ENCODE measurements at places on chromosomes 4 and X.

- no peak for DNase-seq
Measured at GRCh38 chrX:32530802-32531403, 680.4 kb downstream of the DMD start.

DNA sequence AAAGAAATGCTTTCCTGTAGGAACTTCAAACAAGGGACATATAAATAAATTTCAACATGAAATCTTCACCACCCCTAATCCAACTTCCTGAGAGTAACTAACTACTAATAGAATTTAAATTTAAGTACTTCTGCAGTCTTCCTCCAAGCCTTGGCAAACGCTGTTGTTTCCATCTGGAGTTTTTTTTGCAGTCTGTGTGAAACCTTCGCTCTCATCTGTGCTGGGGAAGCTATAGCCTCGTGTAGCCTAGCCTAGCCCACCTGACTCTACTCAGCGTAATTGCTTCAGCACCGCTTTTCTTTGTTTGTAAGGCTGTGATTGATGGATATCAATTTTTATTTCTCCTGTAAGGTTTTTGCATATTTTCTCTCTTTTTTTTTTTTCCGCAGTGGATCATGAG is 30.9 kb downstream of the STOX2 start:
- DNase-seq: no peak

DNA sequence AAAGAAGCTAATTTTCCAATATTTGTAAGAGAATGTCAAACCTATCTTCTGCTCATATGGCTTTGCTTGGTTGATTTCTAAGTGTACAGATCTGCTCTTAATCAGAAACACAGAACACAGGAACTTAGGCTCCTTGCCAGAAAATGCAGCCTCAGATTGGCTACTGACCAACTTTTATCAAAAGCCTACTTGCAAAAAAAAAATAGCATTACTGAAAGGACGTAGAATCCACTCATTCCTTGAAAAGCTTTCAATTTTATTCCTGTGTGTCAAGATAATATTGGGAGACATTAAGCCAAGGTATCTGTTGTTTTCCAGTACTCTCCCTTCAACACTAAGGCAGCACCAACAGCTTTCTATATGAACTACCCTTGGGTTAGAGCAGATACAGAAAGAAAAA is 127.6 kb upstream of the INTU start:
- no peak for DNase-seq

DNA sequence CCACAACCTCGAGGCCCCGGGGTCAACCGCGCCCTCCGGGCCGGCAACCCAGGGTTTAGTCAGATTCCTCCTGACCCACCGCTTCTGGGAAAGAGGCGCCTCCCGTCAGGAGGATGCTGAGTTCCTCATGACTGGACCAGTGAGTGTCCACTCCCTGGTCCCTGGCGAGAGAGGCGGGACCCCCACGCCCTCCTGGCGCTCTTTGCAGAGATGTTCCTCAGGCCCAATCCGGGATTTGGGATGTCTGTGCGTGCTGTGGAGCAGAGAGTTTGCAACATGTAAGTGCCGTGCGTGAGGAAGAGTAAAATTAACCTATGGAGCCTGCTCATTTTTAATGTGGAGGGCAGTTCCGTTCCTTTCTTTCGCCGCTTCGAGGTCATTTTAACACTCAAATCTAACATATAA is 824 bp upstream of the UGDH start:
- peak; percentile 91 for DNase-seq

- no peak for DNase-seq
Measured at GRCh38 chr4:129747756-129748155, 651.8 kb downstream of the C4orf33 start.

DNA sequence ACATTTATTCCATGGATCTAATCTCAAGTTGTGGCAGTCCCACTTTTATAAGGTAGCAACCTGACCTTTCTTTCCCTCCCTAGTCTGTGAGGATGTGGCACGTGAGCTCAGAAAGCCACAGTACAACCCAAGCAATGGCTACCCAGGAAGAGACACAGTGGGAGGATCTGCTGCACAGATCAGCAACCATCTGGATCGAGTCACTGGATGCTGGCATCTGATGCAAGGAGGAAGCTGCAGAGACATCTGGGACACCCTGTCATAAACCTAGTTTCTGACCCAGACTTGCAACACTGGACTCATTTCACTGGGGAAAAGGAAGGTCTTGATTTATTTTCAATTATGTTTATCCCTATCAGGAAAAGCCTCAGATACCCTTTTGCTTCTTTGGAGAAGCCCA is 327.1 kb downstream of the PAPSS1 start:
- DNase-seq: no peak

- DNase-seq: no peak
Measured at GRCh38 chr4:106670976-106671375, 302.4 kb upstream of the GIMD1 start.

- DNase-seq: no peak
Measured at GRCh38 chrX:50606300-50606950, 135.8 kb upstream of the DGKK start.

DNA sequence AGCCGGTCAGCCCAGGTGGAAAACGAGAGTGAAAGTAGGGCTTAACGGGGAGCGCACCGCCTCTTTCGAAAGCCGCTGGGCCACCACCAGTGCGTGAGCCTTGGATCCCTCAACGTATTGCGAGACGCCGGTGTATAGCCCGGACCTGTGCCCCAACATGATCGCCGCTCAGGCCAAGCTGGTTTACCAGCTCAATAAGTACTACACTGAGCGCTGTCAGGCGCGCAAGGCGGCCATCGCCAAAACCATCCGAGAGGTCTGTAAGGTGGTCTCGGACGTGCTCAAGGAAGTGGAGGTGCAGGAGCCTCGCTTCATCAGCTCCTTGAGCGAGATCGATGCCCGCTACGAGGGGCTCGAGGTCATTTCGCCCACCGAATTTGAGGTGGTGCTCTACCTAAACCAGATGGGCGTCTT is 929 bp downstream of the MAB21L2 start:
- peak; percentile 56 for DNase-seq

GRCh38 chr4:173499658-173500535 is 30.1 kb downstream of the HAND2 start:
- DNase-seq: peak; percentile 28

Data from right cardiac atrium (tissue), 5 donors.